Sigmoid colon (tissue), 7 donors: ENCODE measurements at places on chromosomes 3 and 15.

DNA sequence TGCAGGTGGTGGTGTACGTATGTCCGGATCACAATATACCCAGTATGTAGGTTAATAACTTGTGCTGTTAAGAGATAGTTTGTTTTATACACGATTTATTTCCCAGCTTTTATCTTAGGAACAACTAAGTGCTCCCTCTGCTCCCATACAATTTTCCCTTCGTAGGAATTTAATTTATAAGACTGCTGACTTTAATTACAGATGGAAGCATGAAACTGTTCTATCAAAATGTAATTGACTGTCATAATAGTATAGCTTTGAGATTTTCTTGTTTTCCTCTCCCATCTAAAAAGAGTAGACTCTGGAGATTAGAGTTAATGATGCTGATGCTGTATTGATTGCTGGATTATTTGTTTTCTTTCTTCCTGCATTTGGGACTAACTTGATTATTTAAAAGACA lies 370.7 kb upstream of the SGO1 start:
- DNase-seq, result no peak

- no peak for DNase-seq
Observed at GRCh38 chr15:101068523-101068960, 149.4 kb downstream of the LRRK1 start.

DNA sequence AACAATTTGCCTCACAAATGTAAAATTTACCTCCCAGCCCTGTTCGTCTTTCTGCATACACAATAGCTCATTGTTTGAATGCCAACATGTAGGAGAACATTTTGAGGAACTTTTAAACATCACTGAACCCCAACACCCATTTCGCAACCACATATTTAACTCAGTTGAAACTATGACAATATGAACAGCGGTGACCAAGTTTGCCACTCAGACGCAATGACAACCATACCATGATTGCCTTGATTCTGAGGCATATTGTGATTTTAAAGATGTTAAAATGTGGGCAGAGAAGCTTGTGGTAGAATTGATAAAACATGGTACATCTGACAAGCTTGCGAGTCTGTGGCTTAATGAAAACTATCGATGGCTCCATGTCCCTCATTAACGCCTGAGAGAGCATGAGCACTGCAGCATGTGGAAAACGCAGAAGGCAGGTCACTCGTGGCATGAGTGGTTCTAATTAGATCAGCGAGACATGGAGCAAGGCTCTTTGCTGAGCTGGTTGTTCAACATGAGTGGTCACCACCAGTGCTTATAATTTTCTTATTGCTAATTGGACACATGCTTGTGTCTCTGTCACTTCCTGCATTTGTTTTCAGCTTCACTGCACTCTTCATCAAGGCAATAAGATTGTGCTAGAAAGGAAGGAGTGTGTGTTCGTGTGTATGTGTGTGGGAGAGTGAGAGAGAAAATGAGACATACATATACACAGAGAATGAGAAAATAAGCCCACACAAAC lies 116.8 kb downstream of the CHST2 start:
- DNase-seq, result no peak

DNA sequence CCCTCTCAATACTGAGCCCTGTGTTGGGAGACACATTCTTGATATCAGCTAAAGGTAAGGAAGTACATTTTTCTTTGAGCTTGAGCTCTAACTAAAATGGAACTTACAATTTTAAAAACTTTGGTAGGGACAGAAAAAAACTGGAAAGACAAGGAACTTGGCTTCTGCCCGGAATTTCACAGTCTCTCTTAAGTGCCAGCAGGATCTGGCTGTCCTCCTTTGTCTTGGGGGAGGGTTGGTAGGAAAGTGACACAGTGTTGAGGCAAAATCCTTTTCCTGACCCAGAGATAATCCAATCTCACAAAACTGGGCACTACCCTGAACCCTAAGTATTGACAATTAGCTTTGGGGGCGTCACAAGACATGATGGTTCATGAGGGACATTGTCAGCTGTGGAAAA lies 45.3 kb downstream of the ZPLD1 start:
- DNase-seq, result no peak

DNA sequence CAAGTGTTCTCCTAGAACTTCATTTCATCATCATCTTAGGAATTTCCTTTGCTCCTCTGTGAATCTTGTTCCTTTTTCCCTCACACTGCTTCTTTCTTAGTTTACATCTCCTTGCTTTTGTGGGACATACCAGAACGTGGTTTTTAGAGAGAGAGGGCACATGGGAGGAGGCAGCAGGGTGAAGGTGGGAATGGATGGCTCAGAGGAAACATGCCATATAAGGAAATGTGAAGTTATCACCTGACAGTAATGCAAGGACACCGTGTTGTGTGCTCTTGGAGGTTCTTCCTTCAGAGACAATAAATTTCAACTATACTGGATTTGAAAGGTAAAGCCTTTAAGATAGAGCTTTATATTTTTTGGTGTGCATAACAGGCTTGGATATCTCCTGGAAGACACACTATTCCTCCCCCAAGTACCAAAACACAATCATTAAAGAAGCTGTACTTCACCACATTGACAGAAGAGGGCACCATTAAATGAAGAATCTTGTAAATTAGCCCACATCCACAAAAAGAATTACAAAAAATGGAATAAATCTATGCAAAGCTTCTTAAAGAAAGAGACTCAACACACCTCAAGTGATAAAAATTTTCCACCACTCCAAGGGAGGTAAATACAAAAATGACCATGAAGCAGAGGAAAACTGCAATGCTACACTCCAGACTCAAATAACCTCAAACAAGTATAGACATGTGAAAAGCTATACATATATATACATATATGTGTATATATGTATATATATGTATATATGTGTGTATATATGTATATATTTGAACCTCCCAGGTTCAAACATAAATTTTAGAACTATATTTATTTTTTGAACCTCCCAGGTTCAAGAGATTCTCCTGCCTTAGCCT lies 26.1 kb downstream of the RPL39L start:
- no peak for DNase-seq

DNA sequence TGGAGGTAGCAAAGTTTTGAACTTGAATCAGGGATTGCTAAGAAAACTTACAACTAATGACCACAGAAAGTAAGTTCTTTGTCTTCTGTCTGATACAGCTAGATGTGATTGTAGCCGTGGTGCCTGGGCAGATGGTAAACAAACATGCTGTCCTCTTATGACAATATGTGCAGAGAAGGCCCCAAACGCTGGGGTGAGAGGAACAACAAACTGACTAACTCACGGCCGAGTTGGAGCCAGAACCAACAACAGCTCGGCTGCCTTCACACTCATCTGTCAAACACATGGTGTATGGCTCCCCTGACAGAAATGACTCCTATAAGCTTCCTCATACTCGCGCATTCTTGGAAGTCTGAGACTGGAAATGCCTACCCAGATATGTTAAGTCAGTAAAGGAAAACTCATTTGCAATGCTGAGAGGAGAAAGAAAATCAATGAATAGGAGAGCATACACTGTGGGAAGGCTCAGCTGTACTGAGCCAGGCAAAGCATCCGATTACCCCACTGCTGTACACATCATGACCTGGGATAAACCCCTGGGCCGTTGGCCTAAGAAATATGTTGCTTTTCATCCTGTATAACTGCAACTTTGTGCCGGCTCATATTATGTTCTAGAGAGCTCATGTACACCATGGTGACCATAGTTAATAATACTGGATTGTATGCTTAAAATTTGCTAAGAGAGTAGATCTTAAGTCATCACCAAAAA lies 5.7 kb downstream of the THBS1 start:
- no peak for DNase-seq

- DNase-seq, result no peak
Observed at GRCh38 chr15:92930776-92931175, 30.7 kb downstream of the CHD2 start.

GRCh38 chr15:25287823-25288222 lies 151.0 kb downstream of the UBE3A start:
- no peak for DNase-seq

DNA sequence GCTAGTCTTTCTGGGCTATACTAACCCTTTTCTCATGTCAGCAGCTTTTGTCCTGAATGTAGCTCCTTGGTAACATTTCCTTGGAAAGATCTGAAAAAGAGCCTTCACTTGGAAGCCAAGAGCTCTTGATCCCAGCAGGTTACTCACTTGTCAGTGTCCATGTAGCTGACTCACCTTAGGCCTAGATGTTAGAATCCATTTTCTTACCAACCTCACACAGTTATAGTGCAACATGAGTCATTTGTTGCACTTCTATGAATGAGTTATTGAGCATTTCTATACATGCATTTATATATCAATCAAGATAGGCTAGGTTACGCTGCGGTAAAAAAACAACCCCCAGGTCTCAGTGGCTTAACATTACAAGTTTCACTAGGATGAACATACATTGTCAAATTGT lies 106.8 kb upstream of the SLC7A14 start:
- DNase-seq, result no peak
